ENCODE measurements at places on chromosomes 3 and 15.

GRCh38 chr3:119729996-119730395 lies 27.2 kb downstream of the CFAP91 start:
- DNase-seq: no peak

DNA sequence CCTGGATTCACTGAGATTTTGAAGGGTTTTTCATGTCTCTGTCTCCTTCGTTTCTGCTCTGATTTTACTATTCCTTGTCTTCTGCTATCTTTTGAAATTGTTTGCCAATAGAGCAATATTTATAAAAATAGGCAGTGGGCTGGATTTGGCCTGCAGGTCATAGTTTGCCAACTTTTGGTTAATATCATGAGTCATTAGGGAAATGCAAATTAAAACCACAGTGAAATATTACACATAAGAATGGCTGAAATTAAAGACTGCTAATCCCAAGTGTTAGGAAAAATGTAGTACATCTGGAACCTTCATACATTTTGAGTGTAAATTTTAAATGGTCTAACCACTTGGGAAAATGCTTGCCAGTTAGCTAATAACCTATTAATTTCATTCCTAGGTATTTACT lies 56.3 kb downstream of the ABI3BP start:
- no peak for DNase-seq

DNA sequence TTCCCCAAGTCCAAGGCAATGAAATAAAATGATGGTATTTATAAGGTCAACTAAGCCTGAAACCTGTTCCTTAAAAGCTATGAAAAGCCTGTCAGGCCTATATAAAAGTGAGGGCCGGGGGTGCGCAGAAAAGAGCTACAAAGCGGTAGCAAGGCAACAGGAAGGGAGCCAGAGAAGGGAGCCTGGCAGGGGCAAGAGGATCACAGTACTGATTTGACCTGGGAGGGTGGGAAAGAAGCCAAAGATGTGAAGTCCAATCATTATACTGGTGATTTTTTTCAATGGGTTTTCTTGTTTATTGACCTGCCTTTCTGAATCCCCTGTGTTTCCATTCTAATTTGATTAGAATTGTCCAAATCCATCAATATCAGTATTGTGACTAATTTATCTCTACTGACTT lies 64.3 kb upstream of the STT3B start:
- no peak for DNase-seq

DNA sequence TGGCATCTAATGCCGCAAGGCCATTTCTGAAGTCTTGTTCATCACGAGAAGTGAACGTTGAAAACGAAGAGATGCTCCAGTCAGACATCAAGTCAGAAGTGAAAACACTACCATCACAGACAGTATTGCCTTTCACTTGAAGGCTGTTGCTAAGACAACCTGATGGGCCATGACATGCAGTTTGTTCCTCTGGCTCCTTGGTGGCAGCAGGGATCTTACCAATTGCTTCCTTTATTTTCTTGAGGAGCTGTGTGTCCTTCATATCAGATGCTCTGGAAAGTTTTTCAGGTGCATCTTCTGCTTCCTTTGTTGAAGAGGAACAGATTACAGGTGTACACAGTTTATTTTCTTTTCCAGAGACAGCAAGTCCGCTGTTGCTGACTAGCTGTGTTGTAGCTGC lies 30.7 kb upstream of the MYLK start:
- no peak for DNase-seq

- peak; percentile 28 for DNase-seq
Measured at GRCh38 chr3:161559177-161559998, 62.8 kb downstream of the OTOL1 start.

GRCh38 chr3:152323834-152324233 lies 55.1 kb downstream of the MBNL1 start:
- no peak for DNase-seq

DNA sequence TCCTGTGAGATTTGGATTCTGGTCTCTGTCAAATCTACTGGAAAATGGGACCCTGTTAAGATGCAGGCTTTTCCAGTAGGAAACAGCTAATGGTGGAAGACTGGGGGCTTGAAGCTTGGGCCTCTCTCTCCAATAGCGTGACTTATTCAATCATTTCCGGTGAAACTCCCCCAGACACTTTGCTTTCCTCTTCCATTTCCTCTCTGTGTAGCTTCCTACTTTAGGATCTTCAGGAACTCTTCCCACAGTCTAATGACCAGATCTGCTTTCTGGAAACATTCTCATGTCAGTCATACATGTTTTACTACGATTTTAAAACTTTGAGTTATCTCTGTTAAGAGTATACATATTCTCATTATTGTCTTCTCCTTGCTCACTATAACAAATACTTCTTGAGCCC lies 28.0 kb upstream of the TPRG1 start:
- no peak for DNase-seq

DNA sequence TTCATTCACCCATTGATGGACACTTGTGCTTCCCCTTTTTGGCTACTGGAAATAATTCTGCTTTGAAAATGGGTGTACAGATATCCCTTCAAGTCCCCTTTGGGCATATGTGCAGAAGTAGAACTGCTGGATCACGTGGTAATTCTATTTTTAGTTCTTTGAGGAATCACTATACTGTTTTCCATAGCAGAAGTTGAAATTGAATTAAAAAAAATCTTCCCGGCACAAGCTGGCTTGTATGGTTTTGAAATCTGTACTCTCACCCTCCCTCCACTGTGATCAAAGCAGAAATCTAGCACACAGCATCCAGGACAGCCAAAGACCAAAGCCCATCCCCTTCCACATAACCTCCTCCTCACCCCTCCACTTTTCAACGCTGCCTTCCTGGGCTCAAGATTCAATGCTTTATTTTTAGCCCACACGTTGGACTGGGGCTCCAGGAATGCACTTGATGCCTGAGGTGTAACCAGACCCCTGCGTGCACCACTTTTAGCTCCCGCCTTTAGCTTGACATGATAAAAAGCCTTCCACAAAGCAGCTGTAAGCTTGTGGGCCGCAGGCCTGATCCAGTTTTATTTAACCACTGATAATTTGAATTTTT lies 29.9 kb downstream of the TMEM40 start:
- DNase-seq: no peak

GRCh38 chr15:65285291-65286068 lies 1.2 kb downstream of the PARP16 start:
- DNase-seq: no peak

DNA sequence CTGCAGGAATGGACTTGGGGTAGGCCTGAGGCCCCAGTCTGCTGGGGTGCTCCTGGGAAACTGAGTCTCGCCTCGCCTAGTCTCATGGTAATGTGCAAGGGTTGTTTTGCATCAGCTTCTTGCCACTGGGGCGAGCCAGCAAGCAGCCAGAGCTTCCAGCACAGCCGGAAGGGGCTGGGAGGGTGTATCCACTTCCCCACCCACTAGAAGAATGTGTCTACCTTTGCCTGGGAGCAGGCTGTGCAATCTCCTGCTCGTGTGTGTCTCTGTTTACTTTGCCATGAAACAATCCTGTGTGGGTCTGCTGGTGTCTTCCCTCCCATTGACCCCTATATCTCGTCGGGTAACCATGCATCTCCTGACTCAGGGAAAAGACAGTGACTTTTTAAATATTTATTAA lies 21.8 kb upstream of the ERICH6 start:
- DNase-seq: no peak

DNA sequence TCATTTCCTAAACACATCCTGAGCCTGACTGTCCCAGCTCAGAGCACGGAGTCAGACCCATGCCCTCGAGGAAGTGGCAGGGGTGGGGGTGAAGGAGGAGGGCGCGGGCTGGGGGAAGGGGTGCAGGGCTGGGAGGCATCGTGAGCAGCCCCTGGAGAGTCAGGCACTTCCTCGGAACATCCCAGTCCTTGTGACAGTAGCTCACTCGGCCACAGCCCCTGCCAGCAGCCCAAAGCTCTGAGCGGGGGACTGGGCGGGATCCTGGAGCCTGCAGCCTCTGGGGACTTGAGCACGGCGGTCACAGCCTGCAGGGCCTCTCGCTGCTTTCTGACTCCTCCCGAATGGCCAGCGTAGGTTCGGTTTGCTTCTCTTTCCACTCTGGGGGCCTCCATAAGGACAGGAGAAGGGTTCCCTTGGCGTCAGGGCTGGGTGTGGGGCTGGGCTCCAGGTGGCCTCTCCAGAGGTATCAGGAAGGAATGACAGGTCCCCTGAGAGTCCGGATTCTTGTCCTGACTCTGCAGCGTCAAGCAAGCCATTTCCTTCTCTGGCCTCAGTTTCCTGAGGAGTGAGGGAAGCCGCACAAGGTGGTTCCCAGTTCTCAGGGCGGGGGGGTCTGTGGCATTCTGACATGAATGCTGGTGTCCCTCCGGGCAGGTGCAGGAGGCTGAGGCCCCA lies 20.9 kb downstream of the PSTPIP1 start:
- DNase-seq: no peak

DNA sequence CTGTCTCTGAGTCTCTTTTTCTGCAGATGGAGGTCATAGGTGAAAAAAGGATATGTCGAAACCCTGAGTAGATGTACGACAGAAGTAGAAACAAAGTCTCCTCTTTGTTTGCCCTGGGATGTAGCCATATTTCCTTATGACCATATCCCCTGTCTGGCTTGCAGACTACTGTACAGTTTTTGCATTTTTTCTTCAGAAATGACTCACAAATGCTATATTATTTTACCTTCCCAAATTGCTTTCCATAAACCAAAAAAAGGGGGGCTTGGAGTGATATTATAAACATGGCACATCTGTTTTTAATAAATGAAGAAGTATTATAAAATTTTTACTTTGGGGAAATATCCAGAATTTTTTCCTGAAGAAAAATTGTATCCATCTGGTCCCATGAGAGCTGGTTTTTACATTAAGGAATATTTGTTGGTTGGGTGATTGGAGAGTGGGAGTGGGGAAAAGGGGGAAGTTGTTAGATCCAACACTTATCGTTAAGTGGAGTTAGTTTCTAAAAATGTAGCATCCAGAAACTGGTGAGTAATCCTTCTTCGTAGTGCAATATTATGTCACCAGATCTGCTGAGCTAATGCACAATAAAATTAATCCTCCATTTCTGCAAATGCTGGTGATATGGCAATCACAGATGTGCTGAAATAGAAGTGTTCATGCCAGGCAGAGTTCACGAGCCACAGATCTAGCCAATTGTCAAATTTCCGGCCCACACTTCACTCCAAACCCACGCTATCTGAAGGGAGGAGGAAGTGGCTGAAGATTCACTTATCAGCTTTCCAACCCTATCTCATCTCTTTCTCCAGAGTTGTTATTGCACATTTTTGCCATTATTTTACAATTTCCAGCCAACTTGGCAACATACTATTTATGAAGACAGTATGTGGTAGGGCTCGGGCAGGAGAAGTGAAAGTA lies 313.6 kb upstream of the ATP11B start:
- no peak for DNase-seq

GRCh38 chr3:182138393-182138792 lies 426.7 kb downstream of the SOX2 start:
- no peak for DNase-seq

GRCh38 chr15:51245628-51246027 lies 92.8 kb downstream of the CYP19A1 start:
- no peak for DNase-seq

- DNase-seq: no peak
Measured at GRCh38 chr3:32325927-32326326, 65.7 kb upstream of the CMTM7 start.

DNA sequence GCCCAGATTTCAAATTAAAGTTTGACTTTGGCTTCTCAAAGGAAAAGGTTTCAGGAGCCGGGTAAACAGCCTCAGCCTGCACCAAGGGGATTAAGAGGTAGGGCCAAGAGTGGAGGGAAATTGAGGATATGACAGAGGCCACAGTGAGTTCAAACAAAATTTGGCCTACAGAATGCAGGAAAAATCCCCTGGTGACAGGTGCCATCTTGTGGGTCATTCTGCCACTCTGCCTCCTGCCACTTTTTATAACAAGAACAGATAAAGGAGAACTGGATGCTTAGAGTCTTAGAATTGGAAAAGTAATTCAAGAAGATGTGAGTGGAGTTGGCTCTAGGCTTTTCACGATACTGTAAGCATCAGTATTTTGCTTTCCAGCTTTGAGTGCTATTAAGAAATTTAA lies 253.2 kb downstream of the NR2F2 start:
- DNase-seq: no peak

DNA sequence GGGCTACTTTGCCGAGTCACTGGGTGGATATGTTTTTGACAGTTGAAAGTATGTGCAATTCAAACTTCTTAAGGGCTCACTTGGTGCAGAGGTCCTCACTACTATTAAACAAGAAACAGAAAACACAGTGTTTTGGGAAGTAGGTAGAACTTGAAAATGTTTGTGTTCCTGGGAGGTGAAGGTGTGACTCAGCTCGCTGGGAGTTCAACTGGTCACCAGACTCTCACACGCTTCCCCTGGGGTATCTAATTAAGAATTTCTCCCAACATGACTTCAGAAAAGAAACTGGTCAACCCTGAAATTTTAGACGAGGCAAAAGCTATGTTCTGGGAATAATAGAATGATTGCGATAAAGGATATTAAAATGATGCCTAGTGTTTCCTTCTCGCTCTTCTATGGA lies 1039.8 kb upstream of the SEMA6D start:
- DNase-seq: no peak

- DNase-seq: no peak
Measured at GRCh38 chr3:109155828-109156227, 19.3 kb downstream of the C3orf85 start.

- no peak for DNase-seq
Measured at GRCh38 chr3:139263798-139264197, 80.0 kb upstream of the MRPS22 start.

DNA sequence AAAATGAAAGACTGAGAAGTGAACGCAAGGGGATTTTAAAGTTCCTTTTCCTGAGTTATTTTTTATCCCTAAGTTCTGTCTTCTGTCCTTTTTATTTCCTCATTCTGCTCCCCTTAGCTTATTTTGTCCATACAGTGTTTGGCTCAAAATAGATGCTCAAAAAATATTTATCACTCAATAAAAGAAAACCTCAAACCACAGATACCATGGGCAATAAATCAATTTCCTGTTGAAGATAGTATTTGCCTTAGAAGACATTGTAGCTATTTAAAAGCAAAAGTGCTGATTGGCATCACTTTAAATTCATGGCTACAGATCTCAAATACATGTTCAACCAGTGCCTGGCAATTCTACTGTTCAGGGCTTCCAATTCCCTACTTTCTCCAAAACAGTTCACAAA lies 316.5 kb upstream of the ADAMTS9 start:
- no peak for DNase-seq

DNA sequence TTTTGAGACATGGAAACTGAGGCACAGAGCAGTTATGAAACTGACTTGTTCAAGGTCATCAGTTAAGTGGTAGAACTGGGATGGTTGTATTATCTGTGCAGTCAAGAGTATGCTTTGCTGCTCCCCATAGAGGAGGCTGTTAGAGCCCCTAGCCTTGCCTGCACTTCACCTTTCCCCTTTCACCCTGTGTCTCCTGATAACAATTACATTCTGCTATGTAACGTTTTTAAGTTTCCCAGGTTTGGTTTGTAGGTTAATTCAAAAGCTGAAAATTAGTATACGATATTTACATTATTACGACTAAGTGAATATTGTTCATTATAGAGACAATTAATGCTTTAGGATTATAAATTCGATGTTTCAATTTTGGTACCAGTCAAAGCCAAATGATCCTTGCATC lies 89.9 kb downstream of the ECT2 start:
- no peak for DNase-seq

DNA sequence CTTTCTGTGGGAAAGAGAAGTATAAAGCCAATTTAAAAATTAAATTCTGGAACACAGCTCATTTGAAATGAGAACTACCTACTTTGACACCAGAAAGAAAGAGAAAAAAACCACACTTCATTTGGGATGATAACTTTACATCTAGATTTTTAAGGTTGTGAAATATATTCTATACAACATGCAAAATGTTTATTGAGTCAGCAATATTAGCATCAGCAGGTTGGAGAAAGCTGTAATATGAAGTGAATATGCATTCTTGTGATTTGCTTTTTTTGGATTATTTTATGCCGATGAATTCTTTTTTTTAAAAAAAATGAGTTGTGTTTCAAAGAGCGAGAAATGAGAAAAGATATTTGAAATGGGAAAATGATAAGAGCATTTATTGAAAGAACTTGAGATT lies 307.0 kb upstream of the DPPA4 start:
- no peak for DNase-seq
